ENCODE measurements at places on chromosomes 4 and X. TPM values are rescaled to one million over a fixed set of nuclear protein-coding genes. Genes with fewer than 3 reads are reported as not detected.

- DNase-seq: no peak
These were observed 148.0 kb downstream of the TENM3 start for GRCh38 chr4:182391111-182391684.

DNA sequence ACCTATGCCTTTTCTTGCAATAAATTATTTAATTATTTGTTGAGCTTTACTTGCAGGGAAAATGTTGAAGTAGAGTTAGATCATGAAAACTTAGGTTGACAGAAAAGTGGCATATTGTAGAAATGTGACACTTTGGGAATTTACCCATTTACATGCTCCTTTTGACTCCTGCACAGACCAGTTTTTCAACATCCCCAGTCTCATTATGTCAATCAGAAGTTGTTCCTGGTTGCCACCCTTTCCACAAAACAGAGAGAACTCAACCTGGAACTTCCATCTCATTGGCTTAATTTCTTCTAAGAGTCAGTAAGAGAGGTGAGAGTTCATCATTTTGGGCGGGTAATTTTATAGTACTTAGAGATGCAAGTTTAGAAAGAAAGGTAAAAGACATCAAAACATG lies 284.6 kb upstream of the ANKRD50 start:
- no peak for DNase-seq

DNA sequence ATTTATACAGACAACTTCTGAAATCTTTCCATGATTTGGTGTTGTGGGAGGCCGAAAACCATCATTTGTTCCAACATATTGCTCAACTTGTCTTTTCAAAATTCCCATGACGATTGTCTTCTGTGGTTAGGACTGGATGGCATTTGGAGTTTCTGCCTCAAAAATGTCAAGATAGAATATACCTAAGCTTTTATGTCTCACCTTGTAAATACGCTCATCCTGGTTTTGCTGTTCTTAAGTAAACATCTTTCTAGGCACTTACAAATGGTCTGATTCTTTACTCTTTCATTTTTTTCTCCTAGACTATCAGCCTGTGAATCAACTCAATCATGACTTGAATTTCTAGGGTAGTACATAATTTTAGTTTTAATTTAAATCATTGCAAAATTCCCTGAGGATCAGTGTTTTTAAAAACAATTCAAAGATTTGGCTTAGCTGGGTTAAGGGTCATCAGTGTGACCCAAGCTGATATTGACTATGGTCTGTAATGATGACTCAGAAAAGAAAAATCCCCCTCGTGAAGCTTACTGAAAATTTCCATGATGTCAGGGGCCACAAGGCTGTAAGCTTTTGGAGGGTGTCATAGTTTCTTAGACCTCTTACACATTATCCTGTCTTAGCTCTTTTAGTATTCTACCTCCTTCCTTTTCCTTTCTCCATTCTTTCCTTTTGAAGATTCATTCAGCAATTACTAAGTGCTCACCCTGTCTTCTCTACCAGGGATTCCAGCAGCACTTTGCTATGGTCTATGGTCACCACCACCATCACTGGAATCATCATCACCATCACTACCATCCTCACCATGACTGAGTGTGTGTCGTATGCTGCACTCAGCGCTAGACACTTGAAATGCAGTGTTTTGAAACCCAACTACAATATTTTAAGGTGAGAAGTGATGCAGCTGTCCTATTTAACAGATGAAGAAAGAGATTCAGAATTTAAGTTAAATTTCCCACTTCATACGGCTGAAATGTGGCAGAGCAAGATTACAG lies 124.4 kb downstream of the CPE start:
- no peak for DNase-seq

Gene ETNPPL
- total RNA-seq: not detected

Data from ascending aorta (tissue), 2 donors.